ENCODE measurements at places on chromosomes 12 and 14.

GRCh38 chr12:40123496-40123895, 17.6 kb upstream of the SLC2A13 start:
- no peak for DNase-seq

DNA sequence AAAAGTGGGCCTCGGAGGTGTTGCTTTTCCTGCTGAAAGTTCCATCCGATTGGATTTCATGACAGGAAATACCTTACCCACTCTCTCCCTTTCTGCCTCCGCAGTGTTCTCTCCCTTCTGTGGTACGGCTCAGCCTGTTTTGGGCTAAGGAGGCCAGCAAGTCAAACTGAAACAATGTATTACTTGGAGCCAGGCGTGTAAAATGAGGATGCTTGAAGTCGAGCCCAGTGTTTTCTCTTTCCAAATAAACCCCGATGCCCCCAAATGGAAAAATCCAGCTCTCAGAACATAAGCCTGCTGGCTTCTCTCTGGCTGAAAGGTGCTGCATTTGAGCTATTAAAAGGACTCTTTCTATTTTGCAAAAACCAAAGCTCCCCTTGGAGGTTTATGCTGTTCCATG, 124.7 kb downstream of the ZNF664 start:
- no peak for DNase-seq

- DNase-seq: no peak
Observed at GRCh38 chr12:102638777-102639176, 158.4 kb upstream of the IGF1 start.

GRCh38 chr12:7835766-7836165, 36.9 kb downstream of the SLC2A14 start:
- DNase-seq: no peak

DNA sequence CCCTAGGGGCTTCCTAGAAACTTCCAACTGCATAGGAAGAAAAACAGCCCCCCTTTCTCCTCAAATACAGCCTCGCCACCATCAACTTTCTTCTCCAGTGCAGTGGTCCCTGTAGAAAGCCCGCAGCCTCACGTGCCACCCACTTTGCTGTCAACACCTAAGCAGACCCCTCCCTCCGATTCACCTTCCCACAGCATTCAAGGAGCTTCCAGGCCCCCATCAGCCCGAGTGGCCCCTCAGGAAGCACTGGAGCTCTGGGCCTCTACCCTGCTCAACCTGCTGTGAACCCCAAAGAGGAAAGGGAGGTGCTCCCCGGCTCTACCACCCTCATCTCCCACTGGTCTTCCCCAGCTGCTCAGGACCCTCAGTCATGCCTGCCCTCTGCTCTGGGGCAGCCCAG, 55.0 kb downstream of the RNF34 start:
- DNase-seq: no peak

DNA sequence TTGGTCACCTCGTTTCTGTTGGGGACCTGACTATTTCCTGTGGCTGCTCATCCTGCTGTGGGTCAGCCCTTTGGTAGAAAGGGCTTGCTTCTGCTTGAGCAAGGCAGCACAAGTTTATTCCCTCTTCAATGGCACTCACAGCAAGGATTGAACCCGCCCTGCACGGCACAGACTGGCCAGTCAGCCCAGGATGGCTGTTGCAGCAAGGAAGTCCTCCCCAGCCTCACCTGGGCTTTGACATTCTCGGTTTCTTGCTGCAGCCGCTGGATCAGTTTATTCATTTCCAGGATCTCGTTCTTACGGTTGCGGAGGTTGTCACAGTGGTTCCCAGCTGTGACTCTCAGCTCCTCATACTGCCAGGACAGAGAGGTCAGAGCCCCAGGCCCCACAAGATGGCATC, 9.5 kb downstream of the KRT82 start:
- DNase-seq: no peak
